ENCODE measurements at places on chromosomes 2 and 18. TPM values are rescaled to one million over a fixed set of nuclear protein-coding genes. Genes with fewer than 3 reads are reported as not detected.

The FAM124B gene
- total RNA-seq, result 0.38 TPM

The SIX2 gene
- total RNA-seq, result 2.7 TPM

The LYG1 gene
- total RNA-seq, result 0.85 TPM

The CCL20 gene
- total RNA-seq, result 57.5 TPM

The SNORC gene
- total RNA-seq, result 0.56 TPM

The CD8B gene
- not detected for total RNA-seq

The IL18RAP gene
- total RNA-seq, result not detected

The TCF23 gene
- not detected for total RNA-seq

The SLC11A1 gene
- 0.28 TPM for total RNA-seq

The NLRC4 gene
- total RNA-seq, result not detected
